Psoas muscle (tissue), 8 donors: ENCODE measurements at places on chromosomes 16 and 17. TPM values are rescaled to one million over a fixed set of nuclear protein-coding genes. Genes with fewer than 3 reads are reported as not detected.

The PPP1R9B gene
- total RNA-seq: 20.6 TPM

The IGFALS gene
- not detected for total RNA-seq

DNA sequence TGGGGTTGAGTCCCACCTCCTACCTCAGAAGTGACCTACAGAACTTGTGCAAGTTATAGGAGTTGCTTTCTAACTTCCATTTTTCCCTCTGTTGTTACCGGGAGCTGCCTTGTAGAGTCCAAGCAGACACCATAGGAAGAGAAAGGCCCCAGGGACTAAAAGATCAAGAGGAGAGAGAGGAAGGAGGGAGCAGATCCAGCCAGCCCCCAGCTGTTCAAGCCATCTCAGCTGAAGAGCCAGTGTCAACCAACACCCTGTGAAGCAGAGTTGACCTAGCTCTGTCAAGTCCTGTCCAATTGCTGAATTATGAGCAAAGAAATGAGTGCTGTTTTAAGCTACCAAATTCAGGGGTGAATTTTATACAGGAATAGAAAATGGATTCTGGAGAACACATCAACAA is 34.9 kb upstream of the CACNG4 start:
- no peak for DNase-seq

DNA sequence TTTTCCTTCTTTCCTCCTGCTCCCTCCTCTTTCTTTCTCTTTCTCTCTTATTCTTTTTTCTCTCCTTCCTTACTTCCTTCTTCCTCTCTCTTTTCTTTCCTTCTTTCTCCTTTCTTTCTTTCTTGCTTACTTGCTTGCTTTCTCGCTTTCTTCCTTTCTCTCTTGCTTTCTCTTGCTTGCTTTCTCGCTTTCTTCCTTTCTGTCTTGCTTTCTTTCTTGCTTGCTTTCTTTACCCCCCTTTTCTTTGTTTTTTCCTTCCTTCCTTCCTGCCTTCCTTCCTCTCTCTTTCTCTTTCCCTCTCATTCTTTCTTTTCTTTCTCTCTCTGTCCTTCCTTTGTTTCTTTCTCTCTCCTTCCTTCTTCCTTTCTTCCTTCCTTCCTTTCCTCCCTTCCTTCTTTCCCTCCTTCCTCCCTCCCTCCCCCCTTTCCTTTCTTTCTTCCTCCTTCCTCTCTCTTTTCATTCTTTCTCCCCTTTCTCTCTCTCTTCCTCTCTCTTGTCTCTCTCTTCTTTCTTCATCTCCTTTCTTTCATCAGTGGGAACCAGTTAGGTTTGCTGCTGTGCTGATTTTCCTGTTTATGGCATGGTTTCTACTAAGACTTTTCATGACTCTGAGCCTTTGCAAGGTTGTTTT is 142.9 kb upstream of the CACNG3 start:
- no peak for DNase-seq

- no peak for DNase-seq
Measured at GRCh38 chr17:21072745-21073197, 30.0 kb upstream of the USP22 start.

The RRAD gene
- total RNA-seq: 2,869 TPM

DNA sequence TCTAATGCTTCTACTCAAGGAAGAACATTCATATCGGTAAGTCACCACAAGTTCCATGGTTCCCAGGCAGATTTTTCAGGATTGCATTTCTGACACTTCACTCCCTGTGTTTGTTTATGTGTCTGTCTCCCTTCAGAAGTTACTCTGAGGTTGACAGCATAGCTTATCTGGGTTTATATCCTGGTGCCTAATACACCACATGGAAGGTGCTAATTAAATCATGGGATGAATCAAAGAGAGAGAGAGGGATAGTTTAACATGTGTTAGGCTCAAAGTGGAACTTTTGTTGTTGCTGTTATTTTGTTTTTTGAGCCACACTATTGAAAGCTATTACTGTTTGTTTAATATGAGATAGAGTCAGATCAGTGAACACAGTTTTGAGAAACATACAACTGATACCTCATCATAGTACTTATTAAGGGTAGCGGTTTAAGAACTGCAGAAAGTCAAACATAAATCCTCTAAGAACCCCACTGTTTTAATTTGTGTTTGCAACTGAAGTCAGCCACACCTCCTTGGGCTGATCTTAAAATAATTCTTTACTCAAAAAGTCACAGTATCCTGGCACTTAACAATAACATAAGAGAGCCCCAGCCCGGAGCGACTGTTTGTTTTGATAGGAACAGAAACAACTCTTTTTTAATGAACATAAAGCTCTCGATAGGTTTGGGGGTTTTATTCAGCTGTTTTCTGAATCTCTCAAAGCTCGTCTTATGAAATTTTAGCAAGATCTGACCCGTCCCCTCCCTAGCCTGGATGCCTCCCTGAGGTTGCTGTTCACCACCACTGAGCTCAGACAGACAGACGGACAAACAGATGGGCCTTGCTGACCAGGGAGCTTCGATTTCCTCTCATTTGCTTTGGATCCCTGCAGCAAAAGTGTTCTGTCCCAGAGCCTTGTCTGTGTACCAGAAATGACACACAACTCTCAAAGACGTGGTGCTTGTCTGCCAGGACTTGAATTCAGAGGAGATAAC is 98.3 kb upstream of the MYOCD start:
- DNase-seq: no peak

GRCh38 chr16:23384878-23385277 is 68.1 kb downstream of the COG7 start:
- DNase-seq: no peak

The SBK1 gene
- 5.5 TPM for total RNA-seq

GRCh38 chr17:43381621-43382020 is 17.2 kb upstream of the ARL4D start:
- no peak for DNase-seq

- no peak for DNase-seq
Measured at GRCh38 chr16:72224260-72224768, 52.4 kb upstream of the PMFBP1 start.

DNA sequence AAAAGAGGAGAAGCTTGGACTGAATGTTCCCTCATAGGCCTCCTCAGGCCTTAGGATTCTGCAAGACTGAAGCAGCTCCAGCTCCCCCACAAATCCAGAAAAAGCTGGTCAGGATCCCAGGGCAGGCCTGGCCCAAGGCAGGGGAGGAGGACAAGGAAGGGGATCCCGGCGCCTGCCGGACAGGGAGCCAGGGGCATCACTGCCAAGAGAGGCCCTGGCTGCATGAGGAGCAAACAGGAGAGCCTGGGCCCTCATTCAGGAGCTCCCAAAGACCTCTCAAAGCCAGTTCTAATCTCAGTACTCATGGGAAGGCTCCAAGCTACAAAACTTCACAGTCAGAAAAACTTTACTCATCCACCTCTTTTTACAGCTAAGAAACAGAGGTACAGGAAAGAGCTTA is 67.3 kb downstream of the ZNF423 start:
- DNase-seq: peak; percentile 72

- DNase-seq: no peak
Measured at GRCh38 chr17:77106874-77107358, 33.9 kb upstream of the SEC14L1 start.

DNA sequence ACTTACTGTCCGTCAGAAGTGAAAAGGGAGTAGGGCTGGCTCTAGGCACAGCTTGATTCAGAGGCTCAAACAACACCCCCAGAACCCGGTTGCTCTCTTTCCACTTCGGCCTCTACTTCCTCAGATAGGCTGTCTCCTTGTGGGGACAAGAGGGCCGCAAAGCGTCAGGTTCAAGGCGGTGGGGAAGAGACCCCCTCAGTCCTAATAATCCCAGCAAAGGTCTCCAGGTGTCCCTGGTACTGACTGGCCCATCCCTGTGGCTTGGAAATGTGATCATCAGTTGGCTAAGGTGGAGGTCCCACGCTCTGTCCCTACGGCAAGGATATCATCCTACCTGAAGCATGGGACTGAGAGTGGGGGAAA is 26.0 kb downstream of the NGFR start:
- DNase-seq: no peak

GRCh38 chr17:57489321-57489720 is 233.0 kb downstream of the MSI2 start:
- DNase-seq: peak; percentile 58

- DNase-seq: no peak
Measured at GRCh38 chr16:85124636-85125346, 12.5 kb upstream of the CIBAR2 start.

- no peak for DNase-seq
Measured at GRCh38 chr17:73580073-73580710, 64.1 kb downstream of the SDK2 start.

DNA sequence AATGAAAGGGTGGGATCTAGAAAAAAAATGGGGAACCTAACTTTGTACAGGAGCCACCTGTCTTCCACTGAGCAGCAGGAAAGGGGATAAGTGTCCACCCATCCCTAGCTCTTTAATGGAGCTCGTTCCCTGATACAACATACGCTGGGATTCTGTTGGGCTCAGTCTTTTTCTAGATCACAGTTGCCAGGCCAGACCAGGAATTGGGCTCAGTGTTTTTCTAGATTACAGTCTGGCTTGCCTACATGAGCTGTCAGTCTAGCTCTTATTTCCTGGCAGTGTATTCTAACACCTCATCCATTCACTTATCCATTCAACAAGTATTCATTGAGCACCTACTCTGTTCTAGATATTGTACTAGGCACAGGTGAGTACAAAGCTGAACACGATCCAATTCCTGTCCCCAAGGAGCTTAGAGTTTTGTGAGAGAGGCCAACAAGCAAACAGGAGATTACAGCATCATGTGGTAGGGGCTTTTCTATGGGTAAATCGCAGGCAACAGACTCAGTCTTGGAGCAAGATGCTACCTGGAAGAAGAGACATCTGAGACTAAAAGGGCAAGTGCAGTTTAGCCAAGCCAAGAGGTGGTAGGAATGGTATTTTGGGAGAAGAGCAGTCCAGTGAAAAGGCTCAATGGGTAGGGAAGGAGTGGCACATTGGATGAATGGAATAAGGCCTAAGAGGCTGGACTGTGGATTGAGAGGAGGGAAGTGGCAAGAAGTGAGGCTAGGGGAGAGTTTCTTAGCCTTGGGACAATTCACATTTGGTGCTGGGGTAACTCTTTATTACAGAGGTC is 138.0 kb upstream of the HS3ST2 start:
- DNase-seq: no peak

DNA sequence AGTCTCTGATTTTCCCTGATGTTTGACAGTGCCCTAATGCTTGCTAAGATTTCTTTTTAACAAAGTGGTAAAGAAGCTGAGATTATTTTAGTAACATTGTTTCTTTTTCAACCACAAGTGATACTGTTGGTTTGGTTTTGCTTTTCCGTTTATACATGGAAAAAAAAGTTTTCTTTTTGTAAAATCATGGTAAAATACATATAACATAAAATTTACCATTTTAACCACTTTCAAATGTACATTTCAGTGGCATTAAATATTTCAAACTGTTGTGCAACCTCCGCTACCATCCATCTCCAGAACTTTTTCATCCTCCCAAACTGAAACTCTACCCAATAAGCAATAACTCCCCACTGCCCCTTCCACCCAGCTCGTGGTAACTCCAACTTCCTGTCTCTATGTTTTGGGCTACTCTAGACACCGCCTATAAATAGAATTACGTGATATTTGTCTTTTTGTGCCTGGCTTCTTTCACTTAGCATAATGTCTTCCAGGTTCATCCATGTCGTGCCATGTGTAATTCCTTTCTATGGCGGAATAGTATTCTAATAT is 4.6 kb downstream of the CIITA start:
- DNase-seq: no peak

GRCh38 chr17:17809531-17810083 is 27.2 kb downstream of the SREBF1 start:
- no peak for DNase-seq

- no peak for DNase-seq
Measured at GRCh38 chr17:79213305-79213704, 138.7 kb downstream of the ENGASE start.

GRCh38 chr17:3914312-3914670 is 2.0 kb downstream of the P2RX1 start:
- no peak for DNase-seq

- no peak for DNase-seq
Measured at GRCh38 chr16:57601801-57602478, 26.5 kb upstream of the ADGRG1 start.

- peak; percentile 32 for DNase-seq
Measured at GRCh38 chr16:31380201-31380600, 12.9 kb upstream of the ITGAD start.

The ARSG gene
- 2.1 TPM for total RNA-seq

The DPEP1 gene
- not detected for total RNA-seq

DNA sequence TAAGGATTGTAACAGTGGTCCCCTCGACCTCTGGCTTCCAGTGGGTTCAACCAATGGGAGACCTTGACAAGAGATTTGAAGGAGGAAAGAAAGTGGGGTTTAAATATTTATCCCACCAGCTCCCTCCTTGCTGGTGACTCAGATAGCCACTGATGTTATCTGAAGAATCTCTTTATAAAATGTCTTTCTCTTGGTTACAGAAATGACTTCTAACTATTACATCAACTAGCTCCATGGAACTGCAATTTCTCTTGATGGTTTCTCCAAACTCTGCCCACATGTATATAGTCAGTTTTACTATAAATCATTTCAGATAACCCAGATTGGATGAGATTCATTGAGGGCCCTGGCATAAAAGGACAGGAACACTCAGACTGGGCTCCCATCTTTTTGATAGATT is 920.2 kb upstream of the SOX9 start:
- DNase-seq: no peak

DNA sequence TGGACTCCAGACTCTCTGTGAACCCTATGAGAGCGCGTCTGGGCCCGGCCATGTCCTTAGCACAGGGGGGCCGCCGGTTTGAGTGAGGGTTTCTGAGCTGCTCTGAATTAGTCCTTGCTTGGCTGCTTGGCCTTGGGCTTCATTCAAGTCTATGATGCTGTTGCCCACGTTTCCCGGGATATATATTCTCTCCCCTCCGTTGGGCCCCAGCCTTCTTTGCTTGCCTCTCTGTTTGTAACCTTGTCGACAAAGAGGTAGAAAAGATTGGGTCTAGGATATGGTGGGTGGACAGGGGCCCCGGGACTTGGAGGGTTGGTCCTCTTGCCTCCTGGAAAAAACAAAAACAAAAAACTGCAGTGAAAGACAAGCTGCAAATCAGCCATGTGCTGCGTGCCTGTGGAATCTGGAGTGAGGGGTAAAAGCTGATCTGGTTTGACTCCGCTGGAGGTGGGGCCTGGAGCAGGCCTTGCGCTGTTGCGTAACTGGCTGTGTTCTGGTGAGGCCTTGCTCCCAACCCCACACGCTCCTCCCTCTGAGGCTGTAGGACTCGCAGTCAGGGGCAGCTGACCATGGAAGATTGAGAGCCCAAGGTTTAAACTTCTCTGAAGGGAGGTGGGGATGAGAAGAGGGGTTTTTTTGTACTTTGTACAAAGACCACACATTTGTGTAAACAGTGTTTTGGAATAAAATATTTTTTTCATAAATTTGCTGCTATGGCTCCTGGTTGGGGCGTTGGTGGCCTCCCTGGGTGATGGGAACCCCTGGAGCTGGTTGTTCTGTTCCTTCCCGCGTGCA is 23.1 kb downstream of the STAT5A start:
- peak; percentile 95 for DNase-seq
